ENCODE measurements at places on chromosomes 7 and 10. TPM values are rescaled to one million over a fixed set of nuclear protein-coding genes. Genes with fewer than 3 reads are reported as not detected.

EBLN1 gene
- not detected for total RNA-seq

OR13A1 gene
- total RNA-seq, result 0.15 TPM

DNA sequence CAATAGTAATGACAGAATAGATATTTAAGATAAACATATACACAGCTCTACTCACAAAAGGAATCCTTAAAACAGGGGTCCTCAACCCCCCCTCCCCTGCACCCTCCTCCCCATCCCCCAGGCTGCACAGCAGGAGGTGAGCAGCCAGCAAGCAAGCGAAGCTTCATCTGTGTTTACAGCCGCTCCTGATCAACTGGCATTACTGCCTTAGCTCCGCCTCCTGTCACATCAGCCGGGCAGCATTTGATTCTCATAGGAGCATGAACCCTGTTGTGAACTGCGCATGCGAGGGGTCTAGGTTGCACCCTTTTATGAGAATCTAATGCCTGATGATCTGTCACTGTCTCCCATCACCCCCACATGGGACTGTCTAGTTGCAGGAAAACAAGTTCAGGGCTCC is 65.5 kb downstream of the SMURF1 start:
- no peak for DNase-seq

DNA sequence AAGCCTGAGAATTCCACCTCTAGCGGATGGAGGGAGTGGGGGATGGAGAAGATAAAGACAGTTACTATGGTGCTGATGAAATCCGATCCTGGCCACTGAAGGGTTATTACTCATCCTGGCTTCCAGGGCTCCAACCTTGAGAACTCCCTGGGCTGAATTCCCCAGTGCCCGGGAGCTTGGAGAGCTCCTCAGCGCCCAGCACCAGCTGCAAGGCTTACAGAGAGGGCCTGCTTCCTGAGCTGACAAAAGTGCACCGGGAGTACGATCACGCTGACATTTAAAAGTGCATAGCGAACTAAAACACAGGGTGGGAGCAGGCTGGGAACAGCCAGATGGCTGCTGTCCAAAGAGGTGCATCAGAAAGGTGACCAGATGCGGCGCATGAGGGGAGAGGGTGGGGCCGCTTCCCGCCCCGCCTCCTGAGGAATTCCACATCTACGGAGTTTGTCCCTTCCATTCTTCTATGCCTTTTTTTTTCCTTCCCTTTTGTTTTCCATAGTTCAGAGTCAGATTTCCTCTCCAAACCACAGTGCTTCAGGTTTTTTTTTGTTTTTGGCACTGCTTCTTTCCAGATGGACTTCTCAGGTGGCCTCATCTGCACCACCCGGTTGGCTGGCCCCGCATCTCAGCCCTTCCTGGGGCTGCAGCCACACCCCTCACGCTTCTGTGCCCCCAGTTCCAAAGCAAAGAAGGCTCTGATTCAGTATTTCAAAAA is 62.4 kb upstream of the MKRN1 start:
- no peak for DNase-seq

DNA sequence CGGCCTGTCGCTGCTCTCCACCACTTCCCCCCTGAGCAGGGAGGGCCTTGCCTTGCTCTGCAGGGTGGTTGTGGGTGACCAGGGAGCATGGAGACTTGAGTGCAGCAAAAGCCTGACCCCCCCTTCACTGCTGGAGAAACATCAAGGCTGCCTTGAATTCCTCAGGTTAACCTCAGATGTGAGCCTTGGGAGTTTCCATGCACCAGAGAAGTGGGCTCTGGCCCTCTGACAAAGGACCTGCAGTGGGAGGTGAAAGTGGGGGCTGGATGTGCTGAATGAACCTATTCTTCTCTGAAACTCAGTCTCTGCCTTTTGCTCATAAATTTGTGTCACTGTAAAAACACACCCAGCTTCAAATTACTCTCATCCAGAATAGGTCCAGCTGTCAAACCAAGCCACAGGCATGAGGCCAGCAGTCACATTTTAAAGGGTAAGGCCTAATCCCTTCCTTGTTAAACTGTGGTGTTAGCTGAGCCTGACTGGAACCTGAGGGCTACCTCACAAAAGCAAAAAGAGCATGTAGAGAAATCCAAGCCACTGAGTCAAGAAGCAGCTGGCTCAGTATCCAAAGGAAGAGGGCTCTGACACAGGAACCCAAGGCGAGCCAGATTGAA is 356.8 kb downstream of the CCSER2 start:
- no peak for DNase-seq

DNA sequence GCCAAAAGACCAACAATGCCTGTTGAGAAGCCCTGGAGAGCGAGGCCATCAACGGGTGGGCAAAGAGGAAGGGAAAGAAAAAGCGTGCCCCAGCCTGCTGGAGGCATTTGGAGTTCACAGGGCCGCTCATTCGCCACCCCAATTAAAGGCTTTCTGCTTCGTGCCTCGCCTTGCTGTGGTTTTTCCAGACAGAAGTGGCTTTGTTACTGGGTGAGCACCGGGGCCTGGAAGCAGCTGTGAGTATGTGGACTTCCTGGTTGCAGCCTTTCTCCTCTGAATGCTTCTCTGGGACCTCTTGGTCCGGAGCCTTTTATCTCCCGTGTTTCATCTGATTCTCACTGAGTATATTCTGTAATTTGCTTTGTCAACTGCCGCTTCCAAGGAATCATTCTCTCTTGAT is 118.1 kb upstream of the EGR2 start:
- no peak for DNase-seq
